AML-193 (cell line): ENCODE measurements at places on chromosomes 6 and 20.
A peak's percentile ranks its signal among the peaks of the same experiment; 100 is the strongest.

DNA sequence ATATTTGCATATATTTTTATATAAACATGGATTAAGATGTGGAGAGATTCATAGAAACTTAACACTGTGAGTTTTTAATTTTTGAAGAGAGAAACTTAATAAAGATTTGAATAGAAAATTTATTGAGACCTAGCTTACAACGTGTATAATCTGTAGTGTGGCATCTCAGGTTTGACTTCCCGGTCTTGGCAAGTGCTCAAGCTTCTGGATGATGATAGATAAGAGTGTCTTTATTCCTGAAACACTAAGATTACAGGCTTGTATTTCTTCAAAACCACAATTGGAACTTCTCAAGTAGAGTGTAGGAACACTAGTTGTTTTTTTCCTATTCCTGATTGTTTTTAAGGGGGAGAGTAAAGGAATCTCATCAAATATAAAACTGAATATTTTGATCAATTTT, 64.6 kb upstream of the NOTCH4 start:
- no peak for DNase-seq

- DNase-seq, result no peak
These were observed 177.6 kb downstream of the PLCB1 start for GRCh38 chr20:8309634-8310033.

GRCh38 chr20:53681352-53682212, 87.9 kb upstream of the ZNF217 start:
- DNase-seq, result no peak

GRCh38 chr20:57210054-57210910, 56.2 kb downstream of the BMP7 start:
- no peak for DNase-seq

- no peak for DNase-seq
These were observed 233.8 kb downstream of the SIM1 start for GRCh38 chr6:100230953-100231316.

- DNase-seq, result no peak
These were observed 129.7 kb downstream of the FAXC start for GRCh38 chr6:99219788-99220187.

DNA sequence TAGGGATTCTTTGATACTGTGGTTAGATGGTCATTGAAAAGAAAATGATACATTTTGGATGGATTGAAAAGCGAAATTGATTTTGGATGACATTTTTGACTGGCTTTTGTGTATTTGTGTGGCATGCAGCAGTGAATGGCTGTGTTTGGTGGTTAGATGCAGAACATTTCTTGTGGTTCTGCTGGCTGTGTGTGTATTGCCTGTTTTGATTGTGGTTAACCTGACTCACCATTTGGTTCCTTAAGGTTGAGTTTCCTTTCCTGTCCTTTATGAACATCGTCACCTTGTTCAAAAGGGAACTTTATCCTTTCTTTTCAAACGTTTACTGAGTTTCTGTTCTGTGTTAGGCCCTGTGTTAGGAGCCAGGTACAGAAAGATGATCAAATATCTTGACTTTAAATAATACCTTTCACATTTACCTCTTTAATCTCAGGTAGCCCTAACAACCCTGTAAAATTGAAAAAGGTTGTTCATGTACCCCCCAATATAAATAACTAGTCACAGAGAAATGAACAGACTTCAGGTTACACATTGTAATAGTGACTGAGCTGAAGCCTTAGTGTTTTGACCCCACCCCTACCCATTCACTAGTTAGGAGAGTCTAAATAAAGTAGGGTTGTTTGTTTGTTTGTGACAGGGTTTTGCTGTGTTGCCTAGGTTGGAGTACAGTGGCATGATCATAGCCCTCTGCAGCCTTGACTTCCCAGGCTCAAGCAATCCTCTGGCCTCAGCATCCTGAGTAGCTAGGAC, 23.8 kb downstream of the ANKS1A start:
- peak; percentile 21 for DNase-seq

DNA sequence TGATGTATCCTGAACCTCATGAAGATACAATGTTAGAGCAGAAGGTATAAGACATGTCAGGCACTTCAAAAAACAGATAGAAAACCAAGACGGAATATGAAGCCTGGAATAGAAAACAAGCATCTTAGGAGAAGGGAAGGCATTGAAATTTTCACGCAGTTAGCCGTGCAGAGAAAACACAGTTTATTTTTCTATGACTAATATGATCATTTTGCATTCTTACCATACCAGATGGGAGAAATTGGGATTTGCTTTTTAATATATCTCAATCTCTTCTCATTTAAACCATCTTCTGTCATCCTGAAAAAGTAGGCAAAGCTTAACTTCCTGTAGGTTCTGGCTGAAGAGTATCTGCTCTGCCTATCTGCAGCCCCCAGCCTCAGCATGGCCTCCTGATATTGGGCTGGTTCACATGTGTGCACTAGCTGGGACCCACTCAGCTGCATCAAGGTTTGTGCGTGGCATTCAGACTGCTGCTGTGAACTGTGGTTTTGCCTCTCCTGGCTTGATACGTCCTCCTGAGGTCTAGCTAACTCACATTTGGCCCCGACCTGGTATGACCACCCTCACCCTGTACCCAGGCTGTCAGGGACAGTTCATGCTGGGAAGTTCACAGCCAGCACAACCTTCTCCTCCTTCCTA, 392.5 kb upstream of the SASH1 start:
- DNase-seq, result no peak

DNA sequence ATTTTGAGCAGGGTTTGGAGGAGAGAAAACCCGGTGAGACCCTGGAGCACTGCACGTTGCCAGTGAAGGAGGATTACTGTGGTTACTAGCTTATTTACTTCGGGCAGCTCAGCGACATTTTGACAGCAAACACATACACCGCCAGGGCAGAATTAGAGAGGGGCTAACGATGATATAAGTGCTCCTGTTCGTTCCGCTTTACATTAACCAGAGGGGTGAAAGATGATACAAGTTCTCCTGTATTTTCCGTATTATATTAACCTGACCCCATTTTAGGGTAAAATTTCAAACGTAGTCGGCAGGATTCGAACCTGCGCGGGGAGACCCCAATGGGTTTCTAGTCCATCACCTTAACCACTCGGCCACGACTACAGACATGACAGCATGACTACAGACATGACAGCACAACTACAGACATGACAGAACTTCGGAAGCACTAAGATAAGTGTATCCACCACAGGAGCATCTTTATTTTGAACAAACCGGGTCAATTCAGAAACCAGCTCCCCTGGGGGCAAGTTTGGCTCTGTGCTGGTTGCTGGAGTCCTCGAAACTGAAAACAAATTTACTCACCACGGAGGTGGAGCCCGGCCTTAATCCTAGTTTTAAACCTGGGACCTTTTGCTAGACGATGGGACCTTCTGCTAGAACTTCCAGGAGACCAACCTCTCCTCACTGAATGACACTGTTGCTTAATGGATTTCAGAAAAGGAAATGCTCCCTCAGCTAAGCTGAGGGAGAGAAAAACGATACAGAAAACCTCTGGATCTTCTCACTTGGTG, 80.4 kb upstream of the ZNF184 start:
- no peak for DNase-seq

DNA sequence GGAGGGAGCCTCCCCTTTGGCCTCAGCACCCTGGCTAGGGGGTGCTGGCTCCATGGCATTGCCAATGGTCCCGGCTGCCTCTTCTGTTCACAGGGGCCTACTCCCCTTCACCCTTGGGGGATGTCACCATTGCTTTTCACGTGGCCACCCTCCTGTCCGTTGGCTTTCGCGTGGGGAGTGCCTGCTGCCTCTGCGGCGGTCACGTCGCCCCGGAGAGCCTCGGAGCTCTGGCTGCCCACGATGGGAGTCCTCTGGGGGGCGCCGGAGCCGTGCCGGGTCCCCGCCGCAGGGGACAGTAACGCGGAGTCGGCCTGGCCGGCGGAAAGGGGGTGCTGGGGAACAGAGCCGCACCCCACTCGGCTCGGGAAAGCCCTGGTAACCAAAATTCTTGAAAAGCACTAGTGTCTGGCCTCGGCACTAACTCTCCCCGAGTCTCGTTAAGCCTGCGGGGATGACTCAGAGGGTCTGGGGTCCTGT, 661 bp upstream of the HEBP2 start:
- peak; percentile 59 for DNase-seq

DNA sequence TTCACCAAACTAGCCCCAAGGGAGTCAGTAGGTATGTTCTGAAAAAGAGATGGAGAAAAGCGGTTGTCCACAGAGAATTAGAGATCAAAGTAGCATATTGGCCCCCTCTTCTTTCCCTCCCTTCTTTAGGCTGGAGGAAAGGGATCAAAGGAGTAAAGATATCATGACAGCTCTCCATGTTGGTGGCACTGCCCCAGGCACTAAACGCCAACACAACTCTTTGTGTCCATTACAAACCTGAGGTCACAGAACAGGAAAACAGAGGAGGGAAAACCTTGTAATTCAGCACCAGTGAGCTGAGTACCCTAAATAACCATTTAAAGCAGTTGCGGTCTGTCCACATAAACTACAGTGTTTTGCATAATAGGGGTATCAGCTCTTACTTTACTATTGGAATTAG, 113.0 kb upstream of the TFAP2D start:
- no peak for DNase-seq

- no peak for DNase-seq
These were observed 9.1 kb upstream of the ZBTB2 start for GRCh38 chr6:151400473-151400872.

- no peak for DNase-seq
These were observed 233.2 kb downstream of the LRFN2 start for GRCh38 chr6:40353967-40354452.

DNA sequence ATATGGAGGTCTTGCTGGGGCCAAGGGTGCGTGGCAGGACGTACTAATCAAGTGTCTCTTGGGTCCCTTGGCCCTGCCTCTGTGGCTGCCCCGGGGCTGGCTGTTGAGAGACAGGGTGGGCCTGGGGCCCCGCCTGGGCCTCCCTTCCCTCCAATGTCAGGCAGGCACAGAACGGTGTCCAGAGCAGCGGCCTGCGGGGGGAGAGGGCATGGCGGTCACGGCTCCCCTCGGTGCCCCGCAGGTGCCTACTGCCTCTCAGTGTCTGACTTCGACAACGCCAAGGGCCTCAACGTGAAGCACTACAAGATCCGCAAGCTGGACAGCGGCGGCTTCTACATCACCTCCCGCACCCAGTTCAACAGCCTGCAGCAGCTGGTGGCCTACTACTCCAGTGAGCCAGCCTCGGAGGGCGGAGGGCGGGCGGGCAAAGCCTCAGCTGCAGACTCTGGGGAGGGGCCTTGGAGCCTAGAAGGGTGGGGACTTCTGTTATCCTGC, 50.0 kb downstream of the SRC start:
- no peak for DNase-seq

GRCh38 chr6:71419217-71420094, 130.8 kb downstream of the OGFRL1 start:
- DNase-seq, result no peak

GRCh38 chr6:51529240-51529639, 558.2 kb downstream of the PKHD1 start:
- no peak for DNase-seq

DNA sequence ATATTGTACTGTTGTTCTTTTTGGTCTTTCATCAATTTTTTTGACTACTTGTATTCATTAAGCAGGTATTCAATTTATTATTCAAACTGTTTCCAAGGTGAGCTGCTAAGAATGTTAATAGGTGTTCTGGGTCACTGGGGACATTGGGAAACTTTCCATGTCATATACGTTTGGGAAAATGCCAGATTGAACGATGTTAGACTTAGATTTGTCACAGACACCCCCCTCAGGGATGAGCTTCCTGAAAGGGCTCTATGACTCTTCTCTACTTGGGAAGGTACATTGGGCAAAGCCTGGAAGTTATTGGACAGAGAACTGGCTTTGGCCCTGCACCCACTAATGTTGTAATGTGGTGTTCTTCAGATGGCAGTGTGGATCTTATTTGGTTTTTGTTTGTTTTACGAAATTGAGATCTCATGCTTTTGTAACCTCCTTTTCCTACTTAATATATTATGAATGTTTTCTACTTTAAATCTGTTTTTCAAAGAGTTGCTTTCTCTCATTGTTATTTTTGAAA, 42.1 kb downstream of the PLCB4 start:
- DNase-seq, result no peak

- DNase-seq, result no peak
These were observed 348 bp upstream of the PYGB start for GRCh38 chr20:25247518-25247955.

GRCh38 chr20:43160941-43161340, 28.8 kb downstream of the PTPRT start:
- no peak for DNase-seq

DNA sequence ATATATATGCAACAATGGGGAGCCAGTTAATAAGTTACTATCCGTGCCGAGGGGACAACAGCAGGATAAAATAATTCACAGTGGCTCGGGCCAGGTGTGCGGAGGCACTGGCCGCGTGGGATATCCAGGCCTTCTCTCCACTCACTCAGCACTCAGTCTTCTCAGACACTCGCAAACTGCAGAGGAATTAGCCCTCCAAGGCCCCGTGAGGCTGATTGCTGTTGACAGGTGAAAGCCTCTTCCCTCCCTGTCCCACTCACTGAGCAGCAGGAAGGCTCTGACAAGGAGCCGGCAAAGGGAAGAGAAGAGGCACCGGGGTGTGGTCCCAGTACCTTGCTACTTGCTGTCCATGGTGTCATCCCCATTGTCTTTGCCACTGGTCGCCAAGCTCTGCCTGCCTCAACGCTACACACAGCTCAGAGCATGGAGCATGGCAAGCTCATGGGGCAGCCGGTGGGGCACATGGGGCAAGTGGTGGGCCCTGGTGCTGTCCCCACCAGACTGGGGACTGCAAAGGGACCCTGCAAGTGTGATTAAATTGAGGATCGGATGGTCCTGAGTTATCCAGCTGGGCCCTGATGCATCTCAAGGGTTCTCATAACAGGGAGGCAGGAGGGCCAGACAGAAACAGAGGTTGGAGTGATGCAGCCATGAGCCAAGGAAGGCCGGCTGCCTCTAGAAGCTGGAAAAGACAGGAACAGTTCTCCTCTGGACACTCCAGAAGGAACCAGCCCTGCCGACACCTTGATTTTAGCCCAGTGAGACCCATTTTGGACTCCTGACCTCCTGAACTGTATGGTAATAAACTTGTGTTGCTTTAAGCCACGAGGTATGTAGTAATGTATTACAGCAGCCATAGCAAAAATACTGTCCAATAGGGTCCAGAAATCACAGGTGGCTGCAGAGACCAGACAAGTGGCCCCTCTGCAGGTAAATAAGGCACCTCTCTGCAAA, 119.7 kb downstream of the PSMB1 start:
- DNase-seq, result no peak

DNA sequence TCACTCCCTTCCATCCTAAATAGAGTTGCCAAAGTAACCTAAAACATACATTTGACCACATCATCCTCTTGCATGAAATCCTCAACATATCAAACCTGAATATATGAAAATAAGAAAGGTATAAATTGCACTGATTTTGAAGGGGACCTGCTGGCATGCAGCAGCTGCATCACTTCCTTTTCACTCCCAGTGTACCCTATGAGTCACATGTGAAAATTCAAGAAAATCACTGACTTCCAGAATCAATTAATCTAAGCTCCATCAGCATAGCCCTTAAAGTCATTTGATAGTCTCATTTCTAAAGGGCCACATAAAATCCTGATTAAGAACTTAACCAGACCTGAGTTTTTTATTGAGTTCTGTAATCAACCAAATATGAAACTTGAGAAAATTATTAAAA, 24.3 kb downstream of the SNX14 start:
- no peak for DNase-seq
